ENCODE measurements at places on chromosomes 3 and 15.
A peak's percentile ranks its signal among the peaks of the same experiment; 100 is the strongest.

- DNase-seq, result no peak
Measured at GRCh38 chr3:68759526-68760035, 172.8 kb downstream of the TAFA4 start.

GRCh38 chr15:29904757-29905417, 82.6 kb upstream of the TJP1 start:
- DNase-seq, result peak; percentile 53

DNA sequence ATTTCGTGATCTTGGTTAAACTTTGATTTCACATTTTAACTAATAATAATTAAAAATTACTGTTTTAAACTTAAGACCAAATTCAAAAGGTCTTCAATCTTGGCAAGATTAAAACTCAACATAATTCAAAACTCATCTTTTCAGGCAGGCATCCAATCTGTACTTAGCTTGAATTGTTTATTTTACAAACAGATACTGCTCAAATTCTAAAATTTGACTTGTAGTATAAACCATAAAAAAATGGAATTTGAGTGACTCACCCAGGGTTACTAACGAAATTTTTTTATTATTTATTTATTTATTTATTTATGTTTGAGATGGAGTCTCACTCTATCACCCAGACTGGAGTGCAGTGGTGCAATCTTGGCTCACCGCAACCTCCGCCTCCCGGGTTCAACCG, 64.4 kb downstream of the GAP43 start:
- no peak for DNase-seq

GRCh38 chr15:88487178-88487795, 19.8 kb downstream of the MRPS11 start:
- DNase-seq, result no peak

DNA sequence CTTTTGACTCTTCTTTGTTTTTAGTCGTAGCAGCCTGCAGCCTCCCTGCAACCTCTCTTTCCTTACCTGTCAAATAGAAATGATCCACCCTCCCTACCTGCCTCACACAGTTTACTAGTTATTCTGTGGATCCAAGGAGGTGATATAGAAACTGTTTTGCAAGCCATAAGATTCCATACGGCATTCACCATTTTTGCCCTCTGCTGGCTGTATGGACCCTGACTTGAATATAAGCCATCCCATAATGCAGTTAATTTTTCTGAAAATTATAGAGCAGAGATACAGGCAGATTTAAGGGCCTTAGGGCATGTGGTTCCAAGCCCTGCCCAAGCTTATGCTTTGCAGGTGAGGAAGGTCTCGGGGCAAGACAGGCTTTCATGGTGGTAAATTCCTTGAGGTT, 63.8 kb downstream of the CPN2 start:
- DNase-seq, result no peak

GRCh38 chr3:12750223-12750622, 8.8 kb downstream of the TMEM40 start:
- peak; percentile 54 for DNase-seq

DNA sequence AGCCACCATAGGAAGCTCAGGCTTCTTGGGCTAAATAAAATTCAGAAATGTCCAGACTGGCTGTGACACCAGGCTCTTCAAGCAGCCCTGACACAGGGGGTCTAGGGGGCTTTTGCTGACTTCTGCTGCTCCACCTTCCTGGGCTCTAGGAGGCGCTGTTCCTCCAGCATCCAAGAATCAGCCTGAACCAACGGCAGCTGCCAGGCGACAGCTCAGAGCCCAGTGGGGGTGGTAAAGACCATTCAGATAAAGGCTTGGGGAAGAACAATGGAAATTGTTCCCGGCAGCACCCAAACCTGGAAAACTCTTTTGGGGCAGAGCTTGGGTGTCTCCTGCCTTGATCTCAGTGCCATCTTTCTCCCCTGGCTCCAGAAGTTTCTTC, 21.6 kb upstream of the PSTPIP1 start:
- no peak for DNase-seq

DNA sequence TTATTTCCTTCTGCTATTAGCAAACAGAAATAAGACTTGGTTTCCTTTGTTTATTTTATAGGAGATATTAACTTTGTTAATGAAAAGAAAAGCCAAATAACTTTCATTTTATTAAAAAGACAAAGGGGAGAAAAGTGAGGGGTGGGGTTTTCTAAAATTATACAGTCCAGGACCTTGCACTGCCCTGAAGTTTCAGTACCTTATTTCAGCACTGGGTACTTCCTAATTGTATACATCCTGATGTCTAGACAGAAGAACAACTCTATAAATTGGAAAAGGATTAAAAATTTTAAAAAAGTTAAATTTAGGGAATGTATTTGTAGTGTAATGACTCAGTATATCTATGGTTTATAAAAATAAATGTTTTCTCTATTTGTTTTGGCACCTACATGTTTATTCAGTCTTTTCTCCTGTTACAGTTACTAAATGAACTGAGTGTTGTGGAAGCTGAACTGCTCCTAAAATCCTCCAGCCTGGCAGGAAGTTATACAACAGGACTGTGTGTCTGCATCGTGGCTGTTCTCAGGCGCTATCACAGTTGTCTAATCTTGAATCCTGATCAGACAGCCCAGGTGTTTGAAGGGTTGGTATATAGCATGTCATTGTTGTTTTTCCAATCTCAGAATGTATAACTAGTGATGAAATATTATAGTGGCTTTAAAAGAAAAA, 27.6 kb upstream of the P2RY13 start:
- no peak for DNase-seq

DNA sequence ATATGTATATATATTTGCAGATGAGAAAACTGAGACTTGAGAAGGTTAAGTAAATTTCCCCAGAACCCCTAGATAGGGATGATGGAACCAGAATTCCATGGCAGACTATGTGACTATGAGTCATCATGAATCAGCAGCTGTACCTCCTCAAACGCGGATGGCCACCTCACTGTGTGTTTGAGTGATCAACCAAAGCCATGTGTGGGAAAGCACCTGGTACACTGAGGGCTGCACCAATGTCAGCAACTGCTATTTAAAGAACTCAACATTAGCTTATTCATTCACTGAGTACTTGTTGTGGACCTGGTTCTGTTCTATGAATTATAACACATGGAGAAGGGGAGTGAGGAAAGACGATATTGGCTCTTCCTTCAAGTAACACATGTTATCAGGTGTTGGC, 377.0 kb downstream of the GAP43 start:
- peak; percentile 72 for DNase-seq

DNA sequence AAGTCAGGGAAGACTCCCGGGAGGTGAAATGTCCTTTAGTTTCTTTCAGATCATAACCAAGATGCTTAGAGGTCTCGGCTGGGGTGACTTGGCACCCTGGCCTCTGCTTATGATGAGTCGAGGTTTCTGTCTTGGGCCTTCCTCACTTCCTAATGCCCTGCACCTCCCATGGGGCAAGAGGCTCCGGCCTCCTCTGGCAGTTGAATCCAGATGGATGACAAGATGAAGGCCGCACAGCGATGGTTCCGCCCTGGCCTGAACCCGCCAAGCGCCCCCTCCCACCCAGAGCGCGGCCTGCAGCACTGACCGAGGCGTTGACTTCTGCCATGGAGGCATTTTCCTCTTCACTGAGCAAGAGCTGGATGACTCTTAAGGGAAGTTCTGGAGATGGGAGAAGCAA, 31.3 kb downstream of the MUC20 start:
- no peak for DNase-seq

DNA sequence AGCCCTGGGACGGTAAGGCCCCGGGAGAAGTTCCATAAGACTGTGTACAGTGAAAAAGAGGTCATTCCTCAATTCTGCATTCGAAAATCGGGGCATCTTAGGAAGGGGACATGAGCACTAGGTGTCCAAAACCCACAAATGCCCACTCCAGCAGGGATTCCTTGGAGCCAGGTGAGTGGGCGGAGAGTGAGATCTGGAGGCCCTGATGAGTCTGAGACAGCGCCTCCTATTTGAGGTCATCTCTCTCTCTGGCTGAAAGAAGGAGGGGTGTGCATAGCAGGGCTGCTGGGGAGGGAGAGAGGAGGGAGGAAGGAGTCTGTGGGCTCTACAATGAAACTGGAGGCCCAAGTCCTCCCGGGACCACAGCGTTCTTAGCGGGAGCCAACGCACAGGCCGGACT, 38.1 kb upstream of the LACTB start:
- DNase-seq, result no peak

DNA sequence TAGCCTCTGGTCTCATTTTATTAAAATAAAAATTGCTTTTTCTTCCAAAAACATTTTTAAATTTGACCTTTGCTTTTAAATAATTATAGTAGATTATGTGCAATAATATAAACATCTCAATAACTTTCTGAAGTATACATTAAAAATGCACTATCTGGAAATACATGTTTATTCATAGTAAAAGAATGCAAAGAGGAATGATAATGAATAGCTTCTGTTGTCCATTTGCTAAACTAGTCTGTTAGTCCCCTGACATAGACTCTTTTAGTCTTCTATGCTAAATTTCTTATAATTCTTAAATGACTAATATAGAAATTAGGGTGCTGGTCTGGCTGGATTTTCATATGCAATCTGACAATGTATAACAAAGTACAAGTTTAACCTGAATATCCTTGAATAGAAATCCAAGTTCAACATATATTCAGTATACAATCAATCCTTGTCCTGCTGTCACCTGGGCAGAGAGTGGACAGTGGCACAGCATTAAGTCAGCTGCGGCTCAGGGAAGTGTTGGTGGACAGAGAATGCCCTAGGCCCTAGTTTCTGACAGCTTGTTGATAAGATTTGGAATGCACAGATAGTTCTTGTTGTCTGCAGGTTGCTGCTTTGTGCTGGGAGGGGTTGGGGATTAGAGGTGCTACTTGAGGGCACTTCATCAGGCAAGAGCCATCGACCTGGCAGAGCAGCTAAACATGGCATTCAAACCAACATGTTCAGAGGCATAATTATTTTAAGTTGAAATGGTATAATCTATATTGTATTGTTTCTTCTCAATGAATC, 161.7 kb downstream of the MBNL1 start:
- peak; percentile 39 for DNase-seq
